ENCODE measurements at places on chromosomes 11 and 22. TPM values are rescaled to one million over a fixed set of nuclear protein-coding genes. Genes with fewer than 3 reads are reported as not detected.

OTOG gene
- not detected for total RNA-seq

GRCh38 chr11:62394825-62395538 lies 23.9 kb upstream of the SCGB1A1 start:
- DNase-seq, result peak; percentile 67

DNA sequence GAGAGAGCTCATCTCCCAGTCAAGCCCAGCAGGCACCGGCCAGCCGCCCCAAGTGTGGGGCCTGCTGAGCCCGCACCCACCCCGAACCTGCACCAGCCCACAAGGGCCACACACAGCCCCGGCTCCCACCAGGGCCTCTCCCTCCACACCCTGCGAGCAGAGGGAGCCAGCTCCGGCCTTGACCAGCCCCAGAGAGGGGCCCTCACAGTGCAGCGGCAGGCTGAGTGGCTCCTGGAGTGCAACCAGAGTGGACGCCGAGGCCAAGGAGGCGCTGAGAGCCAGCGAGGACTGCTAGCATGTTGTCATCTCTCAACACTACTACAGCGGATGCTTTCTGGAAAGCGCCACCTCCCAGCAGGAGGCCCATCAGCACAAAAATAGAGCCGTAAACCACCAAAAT lies 10.9 kb downstream of the DEFB108B start:
- no peak for DNase-seq

FGF19 gene
- 0.10 TPM for total RNA-seq

- no peak for DNase-seq
Observed at GRCh38 chr11:9720290-9720630, 56.4 kb downstream of the SWAP70 start.

DNA sequence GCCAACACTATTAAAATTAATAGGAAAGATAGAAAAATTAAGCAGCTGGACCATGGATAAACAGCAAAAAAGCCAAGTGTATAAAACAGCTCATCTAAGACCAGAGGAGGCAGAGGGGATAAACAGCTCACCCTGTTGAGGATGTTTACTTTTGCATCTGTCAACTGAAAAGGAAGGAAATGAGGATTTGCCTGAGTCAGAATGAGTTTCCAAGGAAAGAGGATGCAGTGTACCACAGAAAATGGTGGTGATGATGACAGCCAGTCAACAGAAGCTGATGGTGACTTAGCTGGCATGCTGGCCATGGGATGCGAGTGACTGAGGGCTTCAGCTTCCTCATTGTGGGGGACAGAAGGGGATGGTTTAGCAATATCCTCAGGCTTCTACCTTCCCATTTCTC lies 183.5 kb downstream of the KIRREL3 start:
- DNase-seq, result no peak

- DNase-seq, result no peak
Observed at GRCh38 chr11:116348226-116348625, 424.6 kb downstream of the BUD13 start.

DNA sequence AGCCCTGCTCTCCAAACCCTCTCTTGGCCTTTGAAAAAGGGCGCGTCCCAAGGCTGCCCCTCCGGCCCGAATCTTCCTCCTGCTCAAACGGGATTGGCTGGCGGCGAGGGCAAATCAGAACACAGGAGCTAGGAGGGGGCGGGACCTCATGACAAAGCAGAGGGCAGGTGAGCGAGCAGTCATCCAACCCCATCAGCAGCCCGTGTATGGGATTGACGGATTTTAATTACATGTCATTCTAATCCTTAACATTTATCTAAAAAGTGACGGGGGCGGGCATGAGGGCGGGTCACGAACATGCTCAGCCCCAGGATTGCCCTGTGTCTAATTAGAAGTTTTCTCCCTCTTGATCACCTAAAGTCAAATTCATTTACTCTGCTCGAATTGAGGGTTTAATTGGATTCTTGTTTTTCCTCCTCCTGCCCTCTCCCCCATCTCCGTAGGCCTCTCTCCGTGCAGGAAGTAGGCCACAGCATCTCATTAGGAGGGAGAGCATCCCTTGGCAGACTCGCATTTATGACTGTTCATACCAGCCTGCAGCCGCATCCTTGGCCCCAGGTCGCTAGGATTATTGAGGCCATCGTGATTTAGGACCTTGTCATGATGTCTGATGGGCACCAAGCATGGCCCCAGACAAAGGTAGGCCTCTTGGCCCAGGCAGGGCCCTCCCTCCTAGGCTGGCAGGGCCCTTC lies 147.1 kb downstream of the CHST1 start:
- no peak for DNase-seq

- no peak for DNase-seq
Observed at GRCh38 chr11:20731676-20732215, 62.4 kb downstream of the NELL1 start.

OR52N5 gene
- total RNA-seq, result not detected

GRCh38 chr11:128630367-128631230 lies 43.2 kb upstream of the ETS1 start:
- DNase-seq, result peak; percentile 97

YAP1 gene
- total RNA-seq, result 1.1 TPM

TMEM191C gene
- not detected for total RNA-seq

DNA sequence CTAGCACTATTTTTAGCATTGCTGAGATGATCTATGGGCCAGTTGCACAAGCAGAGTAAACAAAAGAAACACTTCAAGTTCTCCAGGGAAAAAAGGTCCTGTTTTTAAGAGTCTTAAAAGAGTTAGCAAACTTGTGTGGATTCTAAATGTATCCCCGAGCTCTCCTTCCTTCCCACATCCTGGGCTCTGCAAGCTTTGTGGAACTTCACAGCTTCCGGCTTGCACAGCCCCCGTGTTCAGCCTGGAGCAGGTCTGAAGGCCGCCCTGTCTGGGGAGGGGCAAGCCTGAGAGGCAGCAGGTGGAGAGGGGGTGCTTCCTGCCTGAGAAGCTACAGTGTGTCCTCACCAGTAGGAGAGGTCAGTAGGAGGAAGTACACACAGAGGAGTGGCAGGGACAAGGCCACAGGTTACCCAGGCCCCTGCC lies 35.1 kb upstream of the SUSD2 start:
- DNase-seq, result peak; percentile 47

GRCh38 chr11:108351468-108351867 lies 115.9 kb downstream of the C11orf65 start:
- peak; percentile 30 for DNase-seq

TIGD3 gene
- total RNA-seq, result 0.32 TPM

- no peak for DNase-seq
Observed at GRCh38 chr11:12005061-12005460, 3.4 kb downstream of the DKK3 start.

PRR33 gene
- 0.12 TPM for total RNA-seq

- no peak for DNase-seq
Observed at GRCh38 chr11:12801976-12802375, 127.8 kb downstream of the TEAD1 start.

DNA sequence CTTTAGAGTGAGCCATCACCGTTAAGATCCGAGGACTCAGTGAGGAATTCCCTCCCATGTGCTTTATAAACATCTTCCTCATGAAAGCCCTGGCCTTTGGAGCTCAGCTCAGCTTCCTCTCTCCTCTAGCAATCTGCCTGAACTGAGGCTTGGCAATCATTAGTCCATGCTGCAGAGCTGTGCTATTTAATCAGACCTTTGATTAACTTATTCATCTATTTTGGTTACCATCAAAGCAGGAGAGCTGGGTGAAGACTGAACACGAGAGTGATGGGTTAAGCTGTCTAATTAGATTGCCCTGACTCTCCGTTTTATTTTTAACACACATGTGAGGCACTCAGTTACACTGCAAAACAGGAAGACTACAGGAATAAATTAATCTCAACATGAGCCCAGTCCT lies 351.3 kb downstream of the LARGE1 start:
- DNase-seq, result no peak

DNA sequence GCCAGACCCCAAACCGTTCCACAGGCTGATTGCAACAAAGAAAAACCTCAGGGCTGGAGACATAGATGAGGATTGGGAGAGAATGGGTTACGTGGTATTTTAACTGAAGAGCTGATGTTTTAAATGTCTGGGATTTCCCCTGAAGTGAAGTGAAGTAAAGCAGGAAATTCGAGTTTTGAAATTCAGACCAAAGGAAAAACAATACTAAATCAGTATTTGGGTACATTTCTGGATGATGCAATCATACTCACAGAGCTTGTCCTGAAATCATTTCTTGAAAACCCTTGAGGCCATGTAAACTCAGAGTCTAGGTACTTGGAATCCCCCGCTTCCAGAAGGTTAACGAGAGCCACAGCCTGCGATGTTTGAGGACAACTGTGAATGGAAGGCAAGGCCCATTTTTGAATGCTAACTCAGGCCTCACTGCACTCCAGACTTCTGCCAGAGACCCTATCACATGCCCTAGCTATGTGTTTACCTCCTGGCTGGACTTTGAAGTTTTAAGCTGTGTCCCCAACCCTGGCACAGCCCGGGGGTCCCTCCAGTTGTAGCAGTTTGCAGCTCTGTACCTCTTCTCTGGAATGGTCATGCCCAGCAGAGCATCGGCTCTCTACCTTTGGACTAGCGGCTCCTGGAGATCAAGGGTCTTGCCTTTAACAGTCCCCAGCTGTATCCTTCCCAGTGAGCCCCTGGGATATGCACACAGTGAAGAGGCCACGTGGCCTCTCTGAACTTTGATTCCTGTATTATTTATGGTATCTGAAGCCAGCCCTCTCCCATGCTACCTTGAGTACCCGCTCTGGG lies 5.4 kb upstream of the FTH1 start:
- DNase-seq, result peak; percentile 67

MS4A7 gene
- not detected for total RNA-seq

ARAP1 gene
- 64.7 TPM for total RNA-seq

GRCh38 chr11:62555464-62556107 lies 9.0 kb upstream of the AHNAK start:
- DNase-seq, result peak; percentile 79

GRCh38 chr11:69000831-69001242 lies 12.2 kb downstream of the MRGPRF start:
- DNase-seq, result no peak

MUC2 gene
- total RNA-seq, result not detected

GRCh38 chr11:64553554-64554201 lies 37.3 kb upstream of the SLC22A12 start:
- peak; percentile 64 for DNase-seq

GRCh38 chr22:24402460-24403192 lies 24.8 kb upstream of the ADORA2A start:
- DNase-seq, result no peak

DNA sequence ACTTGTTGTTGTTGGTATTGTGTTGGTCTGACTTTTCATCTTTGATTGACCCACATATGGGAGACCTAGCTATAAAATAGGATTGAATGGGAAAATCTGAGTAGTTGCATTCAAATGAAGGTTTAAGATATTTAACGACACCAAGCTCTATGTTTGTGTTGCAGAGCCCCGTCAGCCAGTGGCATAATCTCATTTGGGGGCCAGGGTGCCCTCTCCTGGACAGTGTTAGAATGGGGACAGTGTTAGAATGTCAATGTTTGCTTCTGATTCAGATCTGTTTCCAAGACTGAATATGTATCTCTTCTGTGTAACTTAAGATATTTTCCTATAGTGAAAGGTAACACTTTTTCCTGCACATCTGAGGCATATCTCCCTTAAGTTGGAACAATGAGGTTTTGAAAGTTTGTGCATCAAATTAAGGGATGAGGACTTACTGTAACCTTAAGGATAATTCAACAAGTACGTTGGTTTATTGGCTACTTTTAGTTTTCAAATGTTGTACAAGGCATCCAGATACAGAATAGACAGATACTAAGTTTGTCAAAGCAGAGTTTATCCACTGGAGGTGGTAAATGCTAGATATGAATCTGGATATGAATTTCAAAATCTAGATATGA lies 5.3 kb upstream of the OR52M1 start:
- DNase-seq, result peak; percentile 79
